ENCODE measurements at places on chromosomes 5 and 9. TPM values are rescaled to one million over a fixed set of nuclear protein-coding genes. Genes with fewer than 3 reads are reported as not detected.

GRCh38 chr5:171122372-171122771 is 186.7 kb upstream of the TLX3 start:
- H3K27me3 ChIP-seq = no peaks in the 10 kb centered on the region
- no peaks in the 10 kb centered on the region for H3K4me1 ChIP-seq
- H3K36me3 ChIP-seq = no peaks in the 10 kb centered on the region

DNA sequence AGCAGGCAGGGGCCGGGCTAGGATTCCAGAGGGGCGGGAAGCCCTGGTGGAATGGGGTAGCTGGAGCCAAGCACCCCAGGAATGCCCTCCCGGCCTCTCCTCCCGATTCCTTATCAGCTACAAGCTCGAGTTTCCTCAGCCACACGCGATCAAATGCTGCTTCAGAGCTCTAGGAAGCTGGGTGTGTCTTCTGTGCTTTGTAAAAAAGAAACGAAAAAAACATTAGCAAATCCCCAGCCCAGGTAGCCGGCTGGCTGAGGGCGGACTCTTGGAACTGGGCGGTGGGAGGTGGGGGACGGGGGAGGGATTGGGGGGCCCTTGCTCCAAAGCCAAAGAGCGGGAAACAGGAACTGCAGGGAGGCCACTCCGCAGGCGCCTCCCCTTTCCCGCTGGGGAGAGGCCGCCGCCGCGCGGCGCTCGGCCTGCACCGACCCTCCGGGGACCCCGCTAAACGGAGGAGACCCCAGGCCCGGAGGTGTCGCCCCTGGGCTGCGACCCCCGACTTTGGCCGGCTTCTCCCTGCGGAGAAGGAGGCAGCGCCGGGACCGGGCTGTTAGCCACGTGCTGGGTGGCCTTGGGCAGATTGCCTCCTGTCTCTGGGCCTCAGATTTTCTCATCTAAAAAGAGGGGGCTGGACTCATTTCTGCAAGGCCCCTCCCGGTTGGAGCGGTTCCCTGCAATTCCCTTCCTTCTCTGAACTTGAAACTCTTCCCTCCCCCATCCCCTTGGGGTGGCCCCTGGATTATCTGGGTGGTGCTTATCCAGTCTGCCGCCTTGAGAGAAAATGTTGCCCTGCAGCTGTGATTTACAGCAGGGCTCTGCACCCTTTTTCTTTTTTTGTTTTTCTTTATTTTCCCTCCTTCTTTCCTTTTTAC is 40.9 kb upstream of the FABP6 start:
- H3K27me3 ChIP-seq = no peaks in the 10 kb centered on the region
- H3K27ac ChIP-seq = peak overlapping the region; percentile 78
- no peaks in the 10 kb centered on the region for H3K36me3 ChIP-seq

DNA sequence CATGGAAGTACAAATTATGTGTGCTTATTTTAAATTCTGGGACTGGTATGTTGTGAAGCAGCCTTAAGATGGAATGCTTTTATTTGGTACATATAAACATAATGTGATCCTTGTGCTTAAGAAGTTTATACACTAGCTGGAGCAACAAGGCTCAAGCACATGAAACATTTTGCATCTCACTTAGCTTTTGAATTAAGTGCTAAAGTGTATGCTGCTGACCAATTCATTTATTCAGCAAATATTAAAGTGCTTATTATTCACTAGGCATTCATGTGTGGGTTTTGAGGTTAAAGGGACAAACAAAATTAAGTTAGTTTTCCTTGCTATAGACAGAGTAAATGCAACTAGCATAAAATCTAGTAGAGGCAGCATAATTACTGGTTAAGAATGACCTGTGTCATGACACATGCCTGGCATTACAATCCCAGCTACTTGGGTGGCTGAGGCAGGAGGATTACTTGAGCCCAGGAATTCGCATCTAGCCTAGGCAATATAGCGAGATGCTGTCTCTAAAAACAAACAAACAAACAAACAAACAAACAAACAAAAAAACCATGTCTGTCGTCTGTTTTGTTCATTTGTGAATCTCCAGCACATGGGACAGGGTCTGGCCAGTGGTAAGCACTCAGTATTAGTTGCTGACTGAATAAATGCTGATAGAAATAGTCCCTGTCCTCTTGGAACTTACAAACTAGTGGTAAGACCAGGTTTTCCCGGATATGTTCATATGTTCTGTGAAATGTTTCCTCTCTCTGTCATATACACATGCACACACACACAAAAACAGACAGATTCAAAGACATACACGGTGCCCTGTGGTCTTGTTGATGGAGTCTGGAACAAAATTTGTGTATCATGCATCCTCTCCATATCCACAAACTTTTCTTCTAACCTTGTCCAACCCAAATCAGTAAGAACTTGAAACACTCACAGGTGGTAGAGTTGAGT is 41.9 kb upstream of the TNFAIP8 start:
- H3K27me3 ChIP-seq = no peaks in the 10 kb centered on the region
- no peak for DNase-seq
- no peak overlapping the region for H3K4me3 ChIP-seq
- H3K27ac ChIP-seq = no peak overlapping the region
- no peaks in the 10 kb centered on the region for H3K36me3 ChIP-seq

The IRX2 gene
- total RNA-seq = 143 TPM

GRCh38 chr5:107743373-107744000 is 72.8 kb upstream of the EFNA5 start:
- no peaks in the 10 kb centered on the region for H3K27me3 ChIP-seq
- DNase-seq = no peak
- no peak overlapping the region for H3K27ac ChIP-seq
- no peaks in the 10 kb centered on the region for H3K4me1 ChIP-seq
- no peak overlapping the region for H3K4me3 ChIP-seq

The WHRN gene
- 2.3 TPM for total RNA-seq

- DNase-seq = no peak
- H3K4me1 ChIP-seq = no peaks in the 10 kb centered on the region
- no peak overlapping the region for H3K27ac ChIP-seq
Measured at GRCh38 chr9:14779566-14780022, 57.1 kb upstream of the CER1 start.

GRCh38 chr9:130262061-130262745 is 3.4 kb upstream of the HMCN2 start:
- H3K4me1 ChIP-seq = peaks cover 10% of the 10 kb centered on the region
- peak overlapping the region; percentile 59 for H3K27ac ChIP-seq
- H3K27me3 ChIP-seq = peaks cover 33% of the 10 kb centered on the region
- H3K36me3 ChIP-seq = no peaks in the 10 kb centered on the region
- H3K4me3 ChIP-seq = no peak overlapping the region

- DNase-seq = no peak
- no peak overlapping the region for H3K27ac ChIP-seq
- no peaks in the 10 kb centered on the region for H3K4me1 ChIP-seq
- no peaks in the 10 kb centered on the region for H3K36me3 ChIP-seq
- no peak overlapping the region for H3K4me3 ChIP-seq
Measured at GRCh38 chr5:78132507-78132906, 162.0 kb downstream of the AP3B1 start.

The ADAMTS16 gene
- not detected for total RNA-seq

The DDX4 gene
- total RNA-seq = not detected

DNA sequence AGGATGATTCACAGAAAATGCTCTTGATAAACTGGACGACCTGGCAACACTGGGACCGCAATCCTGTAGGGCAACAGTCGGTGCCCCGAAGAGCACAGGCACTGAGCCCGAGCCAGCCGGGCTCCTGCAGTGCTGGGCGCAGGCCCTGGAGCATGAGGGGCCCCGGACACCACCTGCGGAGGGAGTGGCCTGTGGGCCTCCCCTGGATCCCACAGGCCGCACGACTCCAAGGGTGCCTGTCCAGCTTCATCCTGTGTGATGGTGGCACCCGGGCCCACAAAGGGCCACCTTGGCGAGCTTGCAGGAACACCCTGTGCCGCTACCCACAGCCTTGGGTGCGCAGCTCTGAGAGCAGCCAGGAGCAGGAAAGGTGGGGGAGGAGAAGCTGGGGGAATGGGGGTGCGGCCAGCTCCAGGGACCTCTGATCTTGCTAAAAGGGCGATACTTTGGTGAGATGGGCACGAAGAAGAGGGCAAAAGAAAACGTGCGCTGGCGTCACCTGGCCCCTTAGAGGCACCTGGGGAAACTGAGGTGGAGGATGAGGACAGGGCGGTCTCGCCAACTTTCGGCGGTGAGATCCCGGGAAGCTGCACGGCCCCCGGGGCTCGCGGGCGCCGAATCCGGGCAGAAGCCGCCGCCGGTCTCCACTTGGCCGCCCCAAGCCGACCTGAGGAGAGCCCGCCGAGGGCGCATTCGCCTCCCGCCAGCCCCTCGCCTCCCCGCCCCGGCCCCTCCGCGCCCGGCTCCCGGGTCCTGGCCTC is 722 bp downstream of the TBC1D9B start:
- peaks cover 12% of the 10 kb centered on the region for H3K4me1 ChIP-seq
- no peaks in the 10 kb centered on the region for H3K27me3 ChIP-seq
- DNase-seq = peak; percentile 44
- H3K4me3 ChIP-seq = peak overlapping the region; percentile 67

- DNase-seq = no peak
- H3K36me3 ChIP-seq = no peaks in the 10 kb centered on the region
- no peaks in the 10 kb centered on the region for H3K27me3 ChIP-seq
- no peak overlapping the region for H3K4me3 ChIP-seq
- no peak overlapping the region for H3K27ac ChIP-seq
- peaks cover 6% of the 10 kb centered on the region for H3K4me1 ChIP-seq
Measured at GRCh38 chr9:81789721-81790120, 100.4 kb upstream of the TLE1 start.

The RUSC2 gene
- total RNA-seq = 9.9 TPM

DNA sequence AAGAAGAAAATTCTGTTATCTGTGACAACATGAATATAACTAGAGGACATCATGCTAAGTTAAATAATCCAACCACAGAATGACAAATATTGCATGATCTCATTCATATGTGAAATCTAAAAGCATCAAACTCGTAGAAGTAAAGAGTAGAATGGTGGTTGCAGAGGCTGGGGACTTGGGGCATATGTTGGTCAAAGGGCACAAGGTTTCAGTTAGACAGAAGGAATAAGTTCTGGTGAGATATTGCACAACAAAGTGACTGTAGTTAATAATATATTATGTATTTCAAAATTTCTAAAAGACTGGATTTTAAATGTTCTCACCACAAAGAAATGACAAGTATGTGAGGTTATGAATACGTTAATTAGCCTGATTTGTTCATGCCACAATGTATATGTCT is 24.8 kb downstream of the GRIA1 start:
- no peak overlapping the region for H3K27ac ChIP-seq
- no peak overlapping the region for H3K4me3 ChIP-seq
- no peaks in the 10 kb centered on the region for H3K4me1 ChIP-seq
- H3K36me3 ChIP-seq = no peaks in the 10 kb centered on the region

GRCh38 chr9:6590334-6590733 is 55.2 kb downstream of the GLDC start:
- H3K4me3 ChIP-seq = no peak overlapping the region
- H3K4me1 ChIP-seq = peaks cover 7% of the 10 kb centered on the region
- DNase-seq = no peak
- H3K27ac ChIP-seq = no peak overlapping the region
- H3K36me3 ChIP-seq = no peaks in the 10 kb centered on the region

DNA sequence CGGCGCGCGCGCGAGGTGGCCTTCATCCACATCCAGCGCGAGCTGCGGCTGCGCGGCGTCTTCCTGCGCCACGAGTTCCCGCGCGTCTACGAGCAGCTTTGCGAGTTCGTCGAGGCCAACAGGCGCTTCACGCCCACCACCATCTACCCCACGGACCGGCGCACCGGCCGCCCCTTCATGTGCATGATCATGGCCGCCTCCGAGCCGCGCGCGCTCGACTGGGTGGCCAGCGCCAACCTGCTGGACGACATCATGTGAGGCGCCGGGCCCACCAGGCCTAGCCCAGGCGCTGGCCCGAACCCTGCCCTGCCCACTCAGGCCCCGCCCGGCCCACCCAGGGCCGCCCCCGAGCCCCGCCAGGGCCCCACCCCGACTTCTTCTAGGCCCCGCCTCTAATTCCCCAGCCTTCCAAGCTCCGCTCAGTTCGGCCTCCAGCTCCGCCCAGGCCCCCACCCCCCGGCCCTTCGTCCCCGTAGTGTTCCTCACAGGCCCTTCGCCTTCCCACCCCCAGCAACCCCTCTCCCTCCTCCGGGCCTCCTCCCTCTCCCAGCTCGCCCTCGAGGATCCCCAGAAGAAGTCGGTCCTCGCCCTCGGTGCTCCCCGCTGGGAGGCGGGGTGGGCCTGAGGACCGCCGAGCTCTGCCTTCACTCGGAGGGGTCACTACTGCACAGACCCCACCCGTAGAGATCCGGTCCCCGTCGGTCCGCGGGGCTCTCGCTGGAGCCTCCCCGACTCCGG is 2.0 kb upstream of the PHPT1 start:
- peaks cover 88% of the 10 kb centered on the region for H3K4me1 ChIP-seq
- H3K27ac ChIP-seq = peak overlapping the region; percentile 99
- peak overlapping the region; percentile 62 for H3K4me3 ChIP-seq
- peaks cover 12% of the 10 kb centered on the region for H3K27me3 ChIP-seq
- peak; percentile 65 for DNase-seq

The PLPP7 gene
- 0.29 TPM for total RNA-seq

GRCh38 chr5:104942735-104943134 is 1380.1 kb upstream of the NUDT12 start:
- H3K4me1 ChIP-seq = no peaks in the 10 kb centered on the region
- H3K27ac ChIP-seq = no peak overlapping the region
- no peak overlapping the region for H3K4me3 ChIP-seq
- DNase-seq = no peak
- no peaks in the 10 kb centered on the region for H3K36me3 ChIP-seq

The NR5A1 gene
- total RNA-seq = not detected

The FAM169A gene
- 11.2 TPM for total RNA-seq

GRCh38 chr5:111582451-111582850 is 70.1 kb upstream of the STARD4 start:
- H3K4me3 ChIP-seq = no peak overlapping the region
- H3K27me3 ChIP-seq = no peaks in the 10 kb centered on the region
- H3K27ac ChIP-seq = no peak overlapping the region
- no peaks in the 10 kb centered on the region for H3K4me1 ChIP-seq

DNA sequence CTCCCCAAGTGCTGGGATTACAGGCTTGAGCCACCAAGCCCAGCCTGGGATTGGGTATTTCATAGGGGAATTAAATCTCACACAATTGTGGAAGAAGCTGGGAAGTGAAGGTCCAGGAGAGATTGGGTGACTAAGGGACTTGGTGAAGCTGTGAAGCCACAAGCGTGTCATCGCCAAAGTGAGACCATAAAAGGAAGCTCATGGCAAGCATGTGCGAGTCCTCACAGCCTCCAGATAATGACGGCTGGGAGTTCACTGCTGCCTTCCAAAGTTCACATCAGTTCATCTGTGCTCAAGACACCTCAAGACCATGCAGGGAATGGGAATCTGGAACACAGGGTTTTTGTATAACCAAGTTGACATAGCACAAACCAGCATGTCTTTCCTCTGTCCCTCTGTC is 210.6 kb downstream of the MARCHF11 start:
- H3K27me3 ChIP-seq = no peaks in the 10 kb centered on the region
- no peak for DNase-seq
- H3K27ac ChIP-seq = no peak overlapping the region
- H3K4me1 ChIP-seq = no peaks in the 10 kb centered on the region
- H3K36me3 ChIP-seq = no peaks in the 10 kb centered on the region

The MLANA gene
- total RNA-seq = not detected
